ENCODE measurements at places on chromosomes 1 and 21.

DNA sequence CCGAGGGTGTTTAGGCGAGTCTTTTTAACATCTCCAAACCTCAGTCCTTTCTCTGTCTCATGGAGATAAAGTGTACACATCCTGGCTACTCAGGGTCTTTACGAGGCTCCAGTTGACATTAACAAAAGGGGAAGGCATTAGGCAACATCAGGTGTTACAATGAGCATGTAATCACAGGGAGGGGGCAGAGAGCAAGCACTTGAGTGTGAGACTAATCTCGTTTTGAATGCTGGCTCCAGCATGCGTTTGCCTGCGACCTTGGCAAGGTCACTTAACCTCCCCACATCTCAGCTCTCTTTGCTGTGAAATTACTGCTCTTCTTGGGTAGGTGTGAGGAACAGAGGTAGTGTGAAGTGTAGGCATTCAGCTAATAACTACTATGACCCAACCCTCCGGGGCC is 3.1 kb downstream of the TNNT2 start:
- DNase-seq = no peak

DNA sequence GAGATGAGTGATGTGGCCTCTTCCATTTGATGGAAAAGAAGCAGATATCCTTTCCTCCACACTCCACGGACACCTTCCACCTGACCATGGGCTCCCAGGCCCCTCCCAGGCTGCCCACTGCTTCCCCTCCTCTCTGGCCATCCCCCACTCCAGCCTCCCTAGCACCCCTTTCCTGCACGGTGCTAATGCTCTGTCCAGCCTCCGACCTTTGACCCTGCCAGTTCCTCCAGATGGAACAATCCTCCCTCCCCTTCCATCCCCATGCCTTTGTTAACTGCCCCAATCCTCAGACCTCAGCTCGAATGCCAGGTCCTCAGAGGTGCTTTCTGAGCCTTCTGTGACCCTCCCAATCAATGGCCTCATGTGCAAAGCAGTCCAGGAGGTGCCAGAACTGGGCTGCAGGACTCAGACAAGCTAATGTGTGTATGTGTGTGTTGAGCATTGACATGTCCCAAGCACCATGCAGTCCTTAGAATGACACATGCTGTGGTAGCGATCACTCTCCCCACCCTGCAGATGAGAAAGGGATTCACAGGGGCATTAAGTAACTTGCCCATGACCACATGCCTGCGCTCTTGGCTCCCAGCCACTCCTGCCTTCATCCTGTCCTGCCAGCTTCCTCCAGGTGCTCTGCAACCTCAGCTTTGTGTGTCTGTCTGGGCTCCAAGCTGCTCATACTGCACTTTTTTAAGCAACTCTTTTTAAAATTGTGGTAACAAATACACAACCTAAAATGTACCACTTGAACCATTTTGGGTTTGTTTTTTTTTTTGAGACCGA is 63.5 kb upstream of the EDN2 start:
- DNase-seq = no peak

GRCh38 chr1:51535006-51535592 is 16.0 kb upstream of the EPS15 start:
- peak; percentile 15 for DNase-seq

DNA sequence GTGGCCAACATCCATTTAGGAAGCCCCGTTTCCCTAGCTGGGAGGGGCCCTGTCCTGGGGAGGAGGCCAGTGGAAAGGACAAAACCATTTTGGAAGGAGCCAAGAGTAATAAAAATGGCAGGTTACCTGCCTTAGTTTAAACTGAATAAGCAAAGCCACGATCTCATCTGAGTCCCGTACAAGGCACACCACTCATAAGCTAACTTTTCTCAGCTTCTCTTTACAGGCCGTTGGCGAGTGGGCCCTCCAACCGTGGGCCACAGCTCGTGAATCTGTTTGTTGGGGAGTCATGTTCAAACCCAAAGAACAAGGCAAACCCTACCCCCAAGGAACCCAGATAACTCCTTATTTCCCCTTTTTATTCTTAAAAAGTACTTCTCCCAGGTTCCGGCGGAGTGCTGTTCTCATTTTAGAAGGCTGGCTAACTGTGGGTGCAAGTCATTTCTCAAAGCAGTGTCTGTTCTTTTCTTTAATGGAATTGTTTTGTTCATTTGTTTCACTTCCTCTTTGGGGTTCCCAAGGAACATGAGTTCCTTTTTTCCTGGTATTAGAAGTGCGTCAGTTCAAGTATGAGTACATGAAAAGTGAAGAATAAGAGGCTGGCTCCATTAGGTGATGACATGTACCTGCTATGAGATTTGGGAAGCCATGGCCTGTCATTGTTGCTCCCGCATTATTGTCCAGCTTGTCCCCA is 89.0 kb downstream of the PSMG1 start:
- no peak for DNase-seq

DNA sequence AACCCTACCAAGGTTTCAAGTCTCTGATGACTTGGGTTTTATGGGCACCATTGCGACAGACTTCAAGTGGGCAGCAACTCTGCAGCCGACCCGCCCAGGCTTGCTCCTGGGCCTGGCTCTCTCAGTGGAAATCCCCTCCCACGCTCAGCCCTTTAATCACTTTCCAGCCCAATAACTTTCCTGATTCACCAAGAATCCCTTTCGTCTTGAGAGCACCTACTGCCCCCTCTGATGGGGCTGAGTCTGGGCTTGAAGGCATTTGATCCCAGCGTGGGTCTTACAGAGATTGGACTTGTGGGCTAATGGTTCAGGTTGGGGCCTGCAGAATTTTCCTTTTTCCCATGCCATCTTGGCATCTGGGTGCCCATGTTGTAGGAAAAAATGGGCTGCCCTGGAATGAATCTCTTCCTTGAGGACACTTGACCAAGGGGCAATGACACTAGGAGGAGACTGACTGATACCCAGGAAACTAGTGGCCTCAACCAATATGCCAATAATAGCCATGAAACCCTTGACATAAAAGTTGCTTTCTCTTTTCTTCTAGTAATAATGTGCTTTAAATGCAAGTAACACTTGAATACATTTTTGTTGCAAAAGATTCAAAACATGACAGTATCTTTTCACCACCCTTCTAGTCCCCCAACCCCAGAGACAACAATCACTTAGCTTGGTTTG is 7.8 kb upstream of the PHLDA3 start:
- DNase-seq = no peak

- DNase-seq = no peak
Measured at GRCh38 chr1:218314316-218314715, 29.2 kb downstream of the RRP15 start.

DNA sequence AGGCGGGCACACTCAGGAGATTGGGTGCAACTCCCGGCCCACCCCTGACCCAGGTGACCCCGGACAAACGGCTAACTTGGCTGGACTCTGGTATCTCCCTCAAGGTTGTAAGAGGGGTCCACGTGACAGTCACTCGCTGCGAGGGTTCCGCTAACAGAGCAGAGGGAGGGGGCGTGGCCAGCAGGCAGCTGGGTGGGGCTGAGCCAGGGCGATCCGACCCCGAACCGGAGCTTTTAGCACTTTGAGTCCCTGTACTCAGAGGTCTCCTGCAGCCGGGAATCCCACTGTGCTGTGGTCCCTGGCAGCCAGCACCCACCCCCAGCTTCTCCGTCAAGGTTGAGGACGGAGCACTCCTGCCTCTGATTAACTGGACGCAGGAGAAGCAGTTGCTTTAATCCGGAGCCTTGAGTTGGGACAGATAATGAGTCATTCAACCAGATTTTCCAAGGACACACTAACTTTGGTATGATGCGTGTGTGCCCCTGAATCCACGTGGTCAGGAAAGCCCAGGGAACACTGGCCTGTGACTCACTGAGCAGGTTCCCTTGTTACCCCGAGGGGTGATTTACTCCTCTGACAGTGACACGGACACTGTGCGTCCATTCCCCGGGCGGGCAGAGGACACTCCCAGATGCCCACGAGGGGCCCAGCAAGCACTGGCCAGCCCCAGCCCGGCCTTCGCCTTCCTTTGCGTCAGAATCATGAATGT is 16.8 kb downstream of the TRPM2 start:
- no peak for DNase-seq

DNA sequence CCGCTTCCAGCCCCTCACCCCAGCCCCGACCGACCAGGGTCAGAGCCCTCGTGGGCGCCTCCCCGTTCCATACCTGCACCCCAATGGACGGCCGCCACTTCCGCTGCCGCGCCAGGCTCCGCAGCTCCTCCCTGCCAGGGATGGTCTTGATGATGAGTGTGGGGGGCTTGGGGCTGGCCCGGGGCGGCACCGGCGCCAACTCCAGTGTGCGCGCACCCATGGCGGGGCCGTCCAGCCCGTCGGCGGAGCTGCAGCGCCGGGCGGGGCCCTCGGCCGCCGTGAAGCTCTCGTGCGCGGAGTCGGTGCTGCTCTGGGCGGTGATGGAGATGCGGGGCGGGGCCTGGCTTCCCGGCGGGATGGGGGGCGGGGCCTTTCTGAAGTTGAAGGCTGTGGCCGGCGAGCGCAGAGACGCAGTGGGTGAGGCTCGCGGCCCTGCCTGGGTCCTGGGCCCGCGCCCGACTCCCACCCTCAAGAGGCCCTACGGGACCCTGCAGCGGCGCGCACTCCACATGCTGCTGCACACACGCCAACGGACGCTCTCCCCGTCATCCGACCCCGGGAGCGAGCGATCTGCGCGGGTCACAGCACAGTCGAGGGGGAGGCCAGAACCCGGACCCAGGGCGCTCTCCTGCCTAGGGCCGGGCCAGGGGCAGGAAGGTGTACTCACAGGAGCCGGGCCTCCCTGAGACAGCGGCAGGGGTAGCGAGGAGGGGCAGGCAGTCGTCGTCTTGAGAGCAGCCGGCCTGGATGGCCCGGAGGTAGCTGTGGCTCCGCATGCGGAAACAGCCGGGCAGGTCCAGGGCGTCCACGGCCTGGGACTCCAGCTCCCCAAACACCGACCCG is 26.1 kb upstream of the SMIM12 start:
- DNase-seq = no peak

DNA sequence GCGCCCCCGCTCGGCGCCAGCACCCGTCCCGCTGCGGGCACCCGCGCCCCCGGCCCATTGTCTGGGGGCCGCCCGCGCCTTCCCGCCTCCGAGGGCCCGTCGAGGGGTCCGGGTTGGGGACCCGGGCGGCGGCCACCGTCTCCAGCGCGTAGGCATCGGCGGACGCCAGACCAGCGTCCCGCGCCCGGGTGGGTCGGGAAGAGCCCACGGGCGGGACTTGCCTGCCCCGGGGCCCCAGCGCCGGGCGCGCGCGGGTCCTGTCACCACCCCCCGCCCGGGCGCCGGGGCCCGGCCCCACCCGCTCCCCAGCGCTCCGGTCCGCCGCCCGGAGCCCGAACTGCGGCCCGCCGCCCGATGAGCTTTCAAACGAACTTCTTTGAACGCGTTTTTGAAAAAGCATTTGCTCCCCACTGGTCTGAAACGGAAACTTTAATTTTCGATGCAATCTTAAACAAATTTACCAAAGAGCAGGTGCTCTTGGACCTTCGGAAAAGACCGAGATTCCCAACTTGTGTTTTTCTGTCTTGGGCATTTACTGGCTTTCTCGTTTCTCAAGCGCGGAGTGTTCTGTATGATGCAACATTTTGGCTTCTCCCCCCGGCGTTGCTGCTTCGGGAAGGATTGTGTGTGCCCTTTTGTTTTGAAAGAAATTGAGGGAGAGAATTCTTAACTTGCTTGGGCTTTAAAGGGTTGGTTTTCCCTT is 615 bp downstream of the CLIC4 start:
- DNase-seq = no peak

DNA sequence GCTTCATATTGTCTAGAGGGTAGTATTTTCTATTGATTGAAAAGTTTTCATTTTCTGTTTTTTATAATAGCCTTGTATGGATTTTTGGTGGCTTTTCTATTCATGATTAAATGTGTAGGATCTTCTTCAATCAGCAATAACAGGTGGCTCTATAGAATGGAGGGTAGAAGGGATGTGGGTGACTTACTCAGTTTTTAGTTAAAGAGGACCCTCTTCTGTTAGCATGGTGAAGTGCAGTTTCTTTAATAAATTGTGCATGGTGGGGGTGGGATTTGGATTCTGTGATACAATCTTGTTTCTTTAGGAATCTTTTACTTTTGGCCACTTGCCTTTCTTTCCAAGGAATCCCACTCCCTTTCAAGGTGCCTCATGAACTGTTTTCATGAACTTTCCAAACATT is 64.7 kb downstream of the SLC35A3 start:
- DNase-seq = no peak

- DNase-seq = no peak
Measured at GRCh38 chr1:155320252-155320651, 442 bp upstream of the RUSC1 start.

DNA sequence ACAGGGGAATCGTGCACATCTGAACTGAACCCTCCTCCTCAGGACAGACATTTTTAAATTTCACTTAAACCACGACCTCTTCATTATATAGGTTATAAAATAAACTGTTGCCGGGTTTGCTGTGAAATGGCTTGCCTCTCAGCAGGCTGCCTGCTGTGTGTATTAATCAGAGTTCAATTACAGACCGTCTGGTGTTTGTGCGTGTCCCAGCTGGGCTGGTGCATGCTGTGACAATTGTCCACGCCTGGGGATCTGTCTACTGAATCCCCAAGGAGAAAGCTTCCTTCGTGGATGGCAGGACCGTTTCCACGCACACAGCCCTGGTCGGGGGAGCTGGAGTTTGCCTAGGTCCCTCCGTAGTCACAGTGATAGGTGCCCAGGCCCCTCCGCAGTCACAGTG is 13.4 kb upstream of the AGPAT3 start:
- DNase-seq = no peak

- DNase-seq = no peak
Measured at GRCh38 chr1:197284966-197285365, 16.9 kb downstream of the CRB1 start.

DNA sequence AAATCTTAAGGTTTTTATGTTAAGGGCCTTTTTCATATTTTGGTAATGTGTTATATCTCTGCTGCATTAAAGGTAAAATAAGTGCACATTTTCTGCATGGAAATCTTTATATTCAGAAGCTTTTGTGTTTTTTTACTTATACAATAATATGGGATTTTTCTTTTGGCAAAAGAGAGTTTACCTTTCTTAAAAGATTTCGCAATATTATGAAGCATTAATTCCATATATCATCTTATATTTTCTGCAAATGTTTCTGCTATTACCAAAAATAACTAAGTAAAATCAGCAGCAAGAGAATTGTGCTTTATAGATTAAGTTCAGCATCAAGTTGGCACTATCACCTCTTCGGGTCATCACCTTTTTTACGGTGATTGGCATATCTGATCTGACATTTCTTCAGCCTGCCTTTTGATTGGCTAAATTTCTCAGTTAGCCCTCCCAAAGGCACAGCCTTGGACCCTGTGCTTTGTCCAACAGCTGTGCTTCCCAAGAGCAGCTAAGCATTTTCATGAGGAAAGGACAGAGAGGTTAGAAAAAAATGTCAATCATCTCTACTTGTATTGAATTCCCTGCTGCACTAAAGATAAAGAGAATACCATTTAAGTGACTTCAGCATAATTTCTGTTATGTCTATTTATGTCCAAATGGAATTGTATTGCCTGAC is 767.1 kb upstream of the PRMT6 start:
- DNase-seq = no peak

- no peak for DNase-seq
Measured at GRCh38 chr1:194809665-194810064, 1623.3 kb upstream of the B3GALT2 start.
